Activated naive CD8-positive, alpha-beta T cell treated with anti-CD3 and anti-CD28 coated beads for 36 hours (primary cell): ENCODE measurements at places on chromosomes 16 and 17. TPM values are rescaled to one million over a fixed set of nuclear protein-coding genes. Genes with fewer than 3 reads are reported as not detected.

DNA sequence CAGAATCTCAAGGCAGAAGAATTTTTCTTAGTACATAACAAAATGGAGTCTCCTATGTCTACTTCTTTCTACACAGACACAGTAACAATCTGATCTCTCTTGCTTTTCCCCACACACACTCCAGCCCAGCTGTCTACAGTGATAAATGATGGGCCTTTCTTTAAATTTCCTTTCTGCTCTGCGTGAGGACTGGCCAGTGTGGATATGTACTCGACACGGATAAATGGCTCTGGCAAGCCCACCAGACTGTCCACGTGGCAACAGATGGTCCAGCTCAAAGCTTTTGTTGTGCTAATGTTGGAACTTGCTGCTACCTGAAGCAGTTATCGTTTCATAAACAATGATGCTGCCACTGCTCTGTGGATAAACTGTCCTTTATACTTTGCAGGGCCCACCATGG lies 410.7 kb downstream of the TMEM114 start:
- no peak overlapping the region for H3K27ac ChIP-seq
- DNase-seq: no peak
- H3K27me3 ChIP-seq: no peaks in the 10 kb centered on the region
- H3K36me3 ChIP-seq: no peaks in the 10 kb centered on the region

- H3K4me1 ChIP-seq: peaks cover 9% of the 10 kb centered on the region
- H3K36me3 ChIP-seq: peaks cover 1% of the 10 kb centered on the region
- H3K4me3 ChIP-seq: no peak overlapping the region
Measured at GRCh38 chr17:32536736-32537643, 50.2 kb downstream of the CDK5R1 start.

TMC7 gene
- not detected for total RNA-seq

DHX40 gene
- 23.3 TPM for total RNA-seq

GRCh38 chr16:3115003-3115402 lies 2.6 kb downstream of the ZNF205 start:
- H3K4me1 ChIP-seq: no peaks in the 10 kb centered on the region
- no peak overlapping the region for H3K4me3 ChIP-seq
- no peak overlapping the region for H3K27ac ChIP-seq
- H3K36me3 ChIP-seq: no peaks in the 10 kb centered on the region

- no peak for DNase-seq
- H3K4me3 ChIP-seq: no peak overlapping the region
- H3K27ac ChIP-seq: no peak overlapping the region
- peaks cover 4% of the 10 kb centered on the region for H3K36me3 ChIP-seq
- peaks cover 25% of the 10 kb centered on the region for H3K4me1 ChIP-seq
Measured at GRCh38 chr16:71870818-71871217, 13.2 kb downstream of the ZNF821 start.

DNA sequence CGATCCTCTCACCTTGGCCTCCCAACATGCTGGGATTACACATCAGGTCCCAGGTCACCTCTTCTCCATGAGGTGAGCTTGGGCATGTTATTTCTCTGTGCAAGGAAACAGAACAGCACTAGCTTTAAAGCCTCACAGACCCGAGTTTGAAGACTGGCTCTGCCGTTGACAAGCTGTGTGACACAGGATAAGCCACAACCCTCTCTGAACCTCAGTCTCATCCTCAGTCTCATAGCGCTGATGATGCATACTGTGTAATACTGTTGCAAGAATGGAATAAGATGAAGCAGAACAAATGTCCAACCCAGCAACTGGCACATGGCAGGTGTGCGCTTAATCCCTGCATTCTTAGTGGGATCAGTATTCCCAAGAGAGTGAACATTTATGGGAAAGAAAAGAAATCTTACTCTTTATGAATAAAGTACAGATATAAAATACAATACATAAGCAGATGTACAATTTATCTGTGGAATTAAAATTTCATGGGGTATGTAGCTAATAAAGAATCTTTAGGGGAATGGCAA lies 43.5 kb downstream of the ABAT start:
- H3K4me1 ChIP-seq: peaks cover 3% of the 10 kb centered on the region
- no peaks in the 10 kb centered on the region for H3K27me3 ChIP-seq
- H3K36me3 ChIP-seq: peaks cover 6% of the 10 kb centered on the region
- H3K4me3 ChIP-seq: no peak overlapping the region
- DNase-seq: no peak

DNA sequence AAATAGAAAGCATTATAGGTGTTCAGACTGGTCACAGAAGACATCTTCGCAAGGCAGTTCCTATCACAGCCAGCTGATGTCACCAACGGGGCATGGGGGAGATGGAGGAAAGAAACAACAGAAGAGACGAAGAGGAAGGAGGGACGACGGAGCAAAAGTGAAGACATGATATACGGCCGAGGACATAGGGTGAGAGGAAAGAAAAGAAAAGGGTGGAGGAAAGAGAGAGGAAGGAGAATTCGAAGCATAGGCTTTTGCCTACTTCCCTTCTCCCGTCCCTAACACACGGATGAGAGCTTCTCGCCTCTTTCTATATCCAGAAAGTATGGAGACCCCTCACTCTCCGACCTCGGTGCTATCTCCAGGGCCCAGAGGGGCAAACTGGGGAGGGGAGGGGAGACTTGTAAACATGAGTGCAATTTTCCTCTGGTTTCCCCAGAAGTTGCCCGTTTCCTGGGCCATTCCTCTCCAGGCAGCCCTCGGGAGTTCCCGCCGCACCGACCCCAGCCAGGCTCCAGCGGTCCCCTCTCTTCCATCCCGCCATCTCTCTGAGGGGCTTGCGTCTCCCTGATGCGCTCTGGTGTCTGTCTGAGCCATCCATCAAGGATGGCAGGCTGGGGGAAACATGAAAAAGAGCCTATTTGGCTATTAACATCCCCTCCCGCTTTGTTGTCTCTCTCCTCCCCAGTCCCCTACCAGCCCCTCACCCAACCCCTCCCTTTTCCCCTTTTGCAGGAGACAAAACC lies 26.0 kb downstream of the COPZ2 start:
- H3K4me3 ChIP-seq: peak overlapping the region; percentile 73
- DNase-seq: peak; percentile 49
- peaks cover 44% of the 10 kb centered on the region for H3K27me3 ChIP-seq
- peaks cover 6% of the 10 kb centered on the region for H3K4me1 ChIP-seq
- no peaks in the 10 kb centered on the region for H3K36me3 ChIP-seq

DNA sequence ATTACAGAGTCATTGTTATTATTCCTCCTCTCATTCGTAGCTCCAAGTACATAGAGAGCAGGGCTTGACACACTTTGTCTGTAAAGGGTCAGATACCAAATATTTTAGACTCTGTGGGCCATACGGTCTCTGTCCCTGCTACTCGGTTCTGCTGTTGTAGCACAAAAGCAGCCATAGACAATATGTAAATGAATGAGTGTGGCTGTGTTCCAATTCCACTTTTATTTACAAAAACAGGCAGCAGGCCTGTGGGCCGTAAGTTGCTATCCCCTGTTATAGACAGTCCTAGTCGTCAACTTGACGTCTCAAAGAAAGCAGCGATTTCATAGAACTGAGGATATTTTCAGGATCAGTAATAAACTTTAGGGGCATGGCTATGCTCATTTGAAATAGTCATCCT lies 161.6 kb downstream of the MSI2 start:
- H3K4me3 ChIP-seq: no peak overlapping the region
- no peak overlapping the region for H3K27ac ChIP-seq
- peaks cover 27% of the 10 kb centered on the region for H3K36me3 ChIP-seq
- DNase-seq: no peak

- H3K4me3 ChIP-seq: no peak overlapping the region
- no peaks in the 10 kb centered on the region for H3K4me1 ChIP-seq
- no peaks in the 10 kb centered on the region for H3K27me3 ChIP-seq
- peaks cover 18% of the 10 kb centered on the region for H3K36me3 ChIP-seq
- no peak for DNase-seq
Measured at GRCh38 chr16:53600126-53600525, 97.1 kb upstream of the AKTIP start.

ABCC11 gene
- 0.14 TPM for total RNA-seq

- no peak overlapping the region for H3K27ac ChIP-seq
- H3K4me3 ChIP-seq: no peak overlapping the region
- peaks cover 3% of the 10 kb centered on the region for H3K27me3 ChIP-seq
- no peak for DNase-seq
- H3K36me3 ChIP-seq: no peaks in the 10 kb centered on the region
Measured at GRCh38 chr16:82935766-82936165, 309.0 kb downstream of the CDH13 start.

DNA sequence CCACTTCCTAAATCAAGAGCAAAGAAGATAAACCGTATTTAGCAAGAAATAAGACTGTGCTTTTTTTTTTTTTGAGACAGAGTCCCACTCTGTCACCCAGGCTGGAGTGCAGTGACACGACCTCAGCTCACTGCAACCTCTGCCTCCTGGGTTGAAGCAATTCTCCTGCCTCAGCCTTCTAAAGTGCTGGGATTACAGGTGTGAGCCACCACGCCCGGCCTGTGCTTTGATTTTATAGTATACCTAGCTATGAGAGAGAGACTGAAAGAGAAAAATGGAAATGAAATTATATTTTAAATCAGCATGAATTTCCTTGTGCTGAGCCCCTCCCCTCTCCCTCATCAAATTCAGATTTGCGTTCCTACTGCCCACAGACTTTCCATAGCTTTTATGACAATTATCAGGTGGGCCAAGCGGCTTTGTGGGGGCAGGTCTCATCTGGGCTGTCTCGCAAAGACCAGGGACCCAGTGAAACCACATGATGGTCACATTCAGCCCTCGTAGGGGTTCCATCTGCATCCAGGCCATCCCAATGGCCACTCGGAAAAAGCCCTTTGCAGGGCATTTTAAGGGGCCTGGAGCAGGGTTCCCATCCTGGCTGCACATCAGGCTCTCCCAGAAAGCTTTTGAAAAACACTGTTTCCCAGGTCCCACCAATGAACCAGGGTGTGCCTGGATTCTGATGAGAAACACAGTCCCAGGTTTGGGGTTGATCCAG lies 8.5 kb downstream of the CACNG1 start:
- no peaks in the 10 kb centered on the region for H3K27me3 ChIP-seq
- H3K36me3 ChIP-seq: peaks cover 4% of the 10 kb centered on the region
- H3K4me1 ChIP-seq: no peaks in the 10 kb centered on the region

HP gene
- not detected for total RNA-seq

PHLPP2 gene
- total RNA-seq: 9.3 TPM

CIBAR2 gene
- not detected for total RNA-seq

- no peak overlapping the region for H3K27ac ChIP-seq
- no peaks in the 10 kb centered on the region for H3K36me3 ChIP-seq
- H3K4me3 ChIP-seq: no peak overlapping the region
- H3K27me3 ChIP-seq: peaks cover 19% of the 10 kb centered on the region
- DNase-seq: no peak
Measured at GRCh38 chr16:24855678-24856077, 9.9 kb downstream of the SLC5A11 start.

- H3K27me3 ChIP-seq: no peaks in the 10 kb centered on the region
- no peak for DNase-seq
- H3K27ac ChIP-seq: no peak overlapping the region
- H3K4me3 ChIP-seq: no peak overlapping the region
Measured at GRCh38 chr17:79011451-79012147, 2.0 kb upstream of the CANT1 start.

KIF22 gene
- 145 TPM for total RNA-seq

GRCh38 chr17:28929787-28930186 lies 21.5 kb downstream of the PHF12 start:
- peaks cover 66% of the 10 kb centered on the region for H3K36me3 ChIP-seq
- H3K4me1 ChIP-seq: peaks cover 48% of the 10 kb centered on the region
- H3K4me3 ChIP-seq: no peak overlapping the region
- H3K27me3 ChIP-seq: no peaks in the 10 kb centered on the region
- DNase-seq: no peak
- H3K27ac ChIP-seq: no peak overlapping the region

ZNF423 gene
- not detected for total RNA-seq

DNA sequence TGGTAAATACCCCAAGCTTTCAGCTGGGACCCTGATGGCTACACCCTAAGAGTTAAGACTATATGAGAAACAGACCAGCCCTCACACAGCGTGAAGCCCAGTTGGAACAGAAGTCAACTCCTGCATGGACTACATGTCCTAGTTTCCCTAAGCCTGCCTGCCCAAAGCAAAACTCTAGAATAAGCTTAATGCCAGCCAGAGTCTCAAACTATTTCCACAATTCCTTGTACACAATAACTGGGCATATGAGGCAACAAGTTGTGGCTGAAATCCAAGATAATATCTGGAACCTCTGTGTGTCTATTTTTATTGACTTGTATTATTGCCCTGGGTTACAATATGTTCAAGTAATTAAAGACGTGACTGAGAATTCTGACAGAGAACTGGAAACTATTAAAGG lies 19.4 kb downstream of the MYH10 start:
- peaks cover 9% of the 10 kb centered on the region for H3K27me3 ChIP-seq
- H3K4me1 ChIP-seq: no peaks in the 10 kb centered on the region

- H3K4me3 ChIP-seq: no peak overlapping the region
- H3K27me3 ChIP-seq: no peaks in the 10 kb centered on the region
- no peaks in the 10 kb centered on the region for H3K36me3 ChIP-seq
- no peaks in the 10 kb centered on the region for H3K4me1 ChIP-seq
- no peak overlapping the region for H3K27ac ChIP-seq
Measured at GRCh38 chr16:59905606-59906005, 1171.5 kb upstream of the GOT2 start.

NUP85 gene
- total RNA-seq: 137 TPM

DNA sequence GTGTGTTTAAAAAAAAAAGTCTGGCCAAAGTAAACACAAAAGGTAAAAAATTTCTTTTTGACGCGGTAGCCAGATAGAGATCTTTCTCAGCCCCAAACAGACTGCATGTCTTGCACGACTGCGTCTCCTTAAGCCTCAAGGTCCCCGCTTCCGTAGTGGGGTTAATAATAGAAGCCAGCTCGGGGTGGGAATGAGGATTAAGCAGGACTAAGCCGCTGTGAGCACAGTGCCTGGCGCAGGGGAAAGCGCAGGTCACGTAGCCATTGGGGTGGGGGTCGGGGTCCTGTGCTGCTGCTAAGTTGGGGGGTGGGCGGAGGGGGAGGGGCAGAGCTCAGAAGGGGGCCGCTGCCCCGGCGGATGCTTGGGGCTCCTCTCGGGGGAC lies 521 bp downstream of the GGA2 start:
- DNase-seq: peak; percentile 17
- peaks cover 37% of the 10 kb centered on the region for H3K4me1 ChIP-seq
- peak overlapping the region; percentile 86 for H3K4me3 ChIP-seq
- peaks cover 47% of the 10 kb centered on the region for H3K36me3 ChIP-seq
- H3K27ac ChIP-seq: peak overlapping the region; percentile 89

HOXB6 gene
- total RNA-seq: not detected

- no peak overlapping the region for H3K27ac ChIP-seq
- no peak for DNase-seq
- no peaks in the 10 kb centered on the region for H3K4me1 ChIP-seq
Measured at GRCh38 chr16:86059253-86060171, 160.6 kb downstream of the IRF8 start.

- H3K36me3 ChIP-seq: no peaks in the 10 kb centered on the region
- H3K4me3 ChIP-seq: no peak overlapping the region
- H3K27ac ChIP-seq: no peak overlapping the region
- no peak for DNase-seq
- H3K4me1 ChIP-seq: no peaks in the 10 kb centered on the region
Measured at GRCh38 chr16:58652741-58653140, 23.1 kb upstream of the CNOT1 start.
